ENCODE measurements at places on chromosomes 2 and 18.

- peak; percentile 6 for DNase-seq
These were observed 629.9 kb downstream of the NRXN1 start for GRCh38 chr2:50401772-50402653.

- no peak for DNase-seq
These were observed 19.3 kb upstream of the FZD7 start for GRCh38 chr2:202014318-202014717.

GRCh38 chr2:128613351-128613750 is 294.7 kb upstream of the HS6ST1 start:
- no peak for DNase-seq

GRCh38 chr2:180523621-180524340 is 456.6 kb upstream of the UBE2E3 start:
- DNase-seq = no peak

- DNase-seq = no peak
These were observed 31.4 kb downstream of the ATOH8 start for GRCh38 chr2:85785027-85785822.

GRCh38 chr2:94997981-94998930 is 27.3 kb upstream of the MAL start:
- no peak for DNase-seq

- DNase-seq = no peak
These were observed 1023.0 kb upstream of the ACVR2A start for GRCh38 chr2:146821836-146822316.

- no peak for DNase-seq
These were observed 33.4 kb upstream of the SLC8A1 start for GRCh38 chr2:40485318-40485717.

- peak; percentile 73 for DNase-seq
These were observed 183.3 kb downstream of the UBE2E3 start for GRCh38 chr2:181163691-181164090.
